ENCODE measurements at places on chromosomes 16 and 17. TPM values are rescaled to one million over a fixed set of nuclear protein-coding genes. Genes with fewer than 3 reads are reported as not detected.

The GRAP gene
- 0.33 TPM for total RNA-seq

The LRRC36 gene
- total RNA-seq = 0.50 TPM

The TTC19 gene
- 46.8 TPM for total RNA-seq

The KCNJ12 gene
- total RNA-seq = 0.15 TPM

The TOM1L1 gene
- 19.3 TPM for total RNA-seq

The BEAN1 gene
- not detected for total RNA-seq

The GDPD3 gene
- 1.6 TPM for total RNA-seq

The HOXB8 gene
- not detected for total RNA-seq

The C16orf92 gene
- not detected for total RNA-seq

The MYH1 gene
- not detected for total RNA-seq

The TNFSF13 gene
- total RNA-seq = 2.0 TPM

The CRYM gene
- 2.3 TPM for total RNA-seq

Data from smooth muscle cell of trachea (primary cell).